Foreskin fibroblast (primary cell): ENCODE measurements at places on chromosomes 7 and 10.

DNA sequence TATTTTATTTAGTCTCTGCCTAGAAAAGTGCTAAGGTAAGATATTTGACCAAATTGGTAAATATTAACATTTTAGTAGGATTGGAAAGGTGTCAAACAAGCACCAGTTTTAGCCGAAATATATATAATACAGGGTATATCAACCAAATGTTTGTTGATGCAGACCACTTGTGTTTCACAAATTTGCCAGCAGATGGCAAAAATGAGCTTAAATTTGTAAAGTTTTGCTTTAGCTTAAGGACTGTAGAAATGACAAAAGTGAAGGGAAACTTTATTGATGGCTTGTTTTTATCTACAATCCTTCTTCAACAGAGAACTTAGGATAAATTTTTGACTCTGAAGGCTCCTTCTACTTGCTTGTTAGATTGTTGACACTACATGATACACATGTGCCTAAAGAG lies 4.8 kb upstream of the POLR1F start:
- DNase-seq = peak; percentile 67

DNA sequence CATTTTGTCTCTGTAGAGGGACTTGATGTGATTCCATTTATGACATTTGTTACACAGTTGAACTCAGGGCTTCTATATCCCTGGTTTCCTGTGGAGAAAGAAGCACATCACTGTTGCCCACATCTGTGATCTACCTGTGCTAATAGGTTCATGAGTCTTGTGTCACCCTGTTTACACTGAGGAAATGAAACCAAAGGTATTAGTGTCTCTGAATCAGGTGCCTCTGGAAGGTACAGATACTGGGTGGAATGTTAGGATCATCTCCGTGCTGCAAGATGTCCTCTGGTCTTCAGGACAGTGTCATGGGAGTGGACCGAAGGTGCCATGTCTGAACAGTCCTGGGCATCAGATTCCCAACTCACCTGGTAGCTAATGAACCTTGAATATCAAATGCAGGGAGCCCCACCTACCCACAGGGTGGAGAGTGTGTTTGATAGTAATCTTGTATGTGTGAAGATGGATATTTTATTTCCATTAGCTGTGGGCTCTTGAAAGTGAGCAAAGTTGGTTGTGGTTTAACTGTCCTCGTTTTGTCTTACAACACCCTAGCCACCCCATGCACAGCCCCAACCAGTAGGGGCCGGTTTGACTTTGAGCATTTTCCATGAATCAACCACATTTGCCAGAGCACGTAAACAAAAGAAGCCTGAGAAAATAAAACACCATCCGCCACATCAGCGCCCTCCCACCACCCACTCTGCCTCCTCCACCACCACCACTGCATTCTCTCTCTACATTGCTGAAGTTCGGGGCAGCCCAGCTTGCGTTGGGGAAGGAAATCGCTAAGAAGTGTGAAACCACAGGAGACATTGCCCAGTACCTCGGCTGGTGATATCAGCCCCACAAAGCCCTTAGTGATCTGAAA lies 40.7 kb downstream of the TARP start:
- DNase-seq = no peak

DNA sequence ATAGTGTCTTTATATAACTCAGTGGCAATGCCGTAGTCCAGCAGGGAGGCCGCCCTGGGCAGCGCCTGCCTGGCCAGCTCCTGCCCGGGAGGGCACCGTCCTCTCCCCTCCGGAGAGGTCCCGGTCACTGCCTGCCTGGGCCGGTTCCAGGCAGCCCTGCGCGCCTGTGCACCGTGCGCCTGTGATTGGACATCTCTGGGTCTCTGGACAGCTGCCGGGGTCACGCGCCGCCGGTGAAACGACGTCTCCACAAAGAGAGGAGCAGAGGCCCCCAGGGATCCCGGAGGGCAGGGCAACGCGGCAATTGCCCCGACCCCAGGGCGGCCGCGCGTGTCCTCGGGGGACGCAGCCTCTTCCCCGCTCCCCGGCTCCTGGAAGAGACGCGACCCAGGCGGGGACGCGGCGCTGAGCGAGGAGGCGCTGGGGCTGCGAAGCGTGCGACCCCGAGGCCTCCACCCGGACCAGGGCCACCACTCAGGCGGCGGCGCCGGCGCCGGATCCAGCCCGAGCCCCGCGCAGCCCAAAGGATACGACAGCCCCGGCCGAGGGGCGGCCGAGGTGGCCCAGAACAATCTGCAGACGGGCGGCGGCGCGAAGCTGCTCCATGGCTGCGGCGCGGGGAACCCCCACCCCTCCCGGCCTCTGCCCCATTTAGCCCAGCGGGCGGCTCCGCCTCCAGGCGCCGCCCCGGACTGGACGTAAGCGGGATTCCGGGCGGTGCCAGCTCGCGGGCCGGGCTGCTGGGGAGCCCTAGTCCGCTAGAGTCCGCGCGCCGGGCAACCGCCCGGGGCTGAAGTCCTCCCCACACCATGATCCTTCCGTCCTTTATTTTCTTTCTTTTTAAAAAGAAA lies at the start of gene PHYH:
TSS of gene PHYH (minus strand) at position 628 of the 851 bp plus-strand sequence. CDS start at position 606, 22 bp downstream.
- peak; percentile 87 for DNase-seq

GRCh38 chr10:2214805-2215204 lies 477.5 kb upstream of the ADARB2 start:
- no peak for DNase-seq

GRCh38 chr7:109552017-109552416 lies 982.3 kb downstream of the DNAJB9 start:
- DNase-seq = no peak

DNA sequence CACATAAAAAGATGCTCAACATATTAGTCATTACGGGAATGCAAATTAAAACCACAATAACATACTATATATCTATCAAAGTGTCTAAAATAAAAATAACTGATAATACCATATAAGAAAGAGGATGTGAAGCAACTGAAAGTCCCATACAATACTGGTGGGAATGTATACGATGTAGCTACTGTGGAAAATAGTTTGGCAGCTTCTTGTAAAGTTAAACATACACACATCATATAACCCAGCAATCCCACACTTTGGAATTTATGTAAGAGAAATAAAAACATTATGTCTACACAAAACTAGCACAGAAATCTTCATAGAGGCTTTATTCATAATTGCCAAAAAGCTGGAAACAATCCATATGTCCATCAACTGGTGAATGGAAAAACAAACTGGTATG lies 10.5 kb upstream of the COMMD3 start:
- no peak for DNase-seq

GRCh38 chr7:156751319-156751718 lies 110.7 kb downstream of the RNF32 start:
- peak; percentile 45 for DNase-seq

DNA sequence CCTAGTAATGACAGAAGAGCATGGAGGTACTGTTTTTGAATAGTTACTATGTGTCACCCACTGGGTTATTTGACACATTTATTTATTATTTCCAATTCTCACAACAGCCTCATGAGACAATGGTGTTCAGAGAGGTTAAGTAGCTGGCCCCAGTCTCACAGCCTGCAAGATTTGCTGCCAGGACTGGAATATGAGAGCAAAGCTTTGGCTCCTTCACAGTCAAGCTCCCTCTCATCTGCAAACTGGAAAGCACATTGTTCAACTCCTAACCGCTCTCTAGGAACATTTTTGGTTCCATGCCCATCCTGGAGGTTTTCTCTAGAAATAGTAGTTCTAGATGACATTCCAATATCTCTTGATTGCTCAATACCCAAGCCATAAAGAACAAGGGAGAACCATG lies 75.5 kb upstream of the CXCL12 start:
- DNase-seq = no peak

GRCh38 chr7:25515633-25516275 lies 287.5 kb upstream of the NPVF start:
- DNase-seq = no peak

- DNase-seq = no peak
Observed at GRCh38 chr7:126698446-126698845, 554.3 kb downstream of the GRM8 start.

DNA sequence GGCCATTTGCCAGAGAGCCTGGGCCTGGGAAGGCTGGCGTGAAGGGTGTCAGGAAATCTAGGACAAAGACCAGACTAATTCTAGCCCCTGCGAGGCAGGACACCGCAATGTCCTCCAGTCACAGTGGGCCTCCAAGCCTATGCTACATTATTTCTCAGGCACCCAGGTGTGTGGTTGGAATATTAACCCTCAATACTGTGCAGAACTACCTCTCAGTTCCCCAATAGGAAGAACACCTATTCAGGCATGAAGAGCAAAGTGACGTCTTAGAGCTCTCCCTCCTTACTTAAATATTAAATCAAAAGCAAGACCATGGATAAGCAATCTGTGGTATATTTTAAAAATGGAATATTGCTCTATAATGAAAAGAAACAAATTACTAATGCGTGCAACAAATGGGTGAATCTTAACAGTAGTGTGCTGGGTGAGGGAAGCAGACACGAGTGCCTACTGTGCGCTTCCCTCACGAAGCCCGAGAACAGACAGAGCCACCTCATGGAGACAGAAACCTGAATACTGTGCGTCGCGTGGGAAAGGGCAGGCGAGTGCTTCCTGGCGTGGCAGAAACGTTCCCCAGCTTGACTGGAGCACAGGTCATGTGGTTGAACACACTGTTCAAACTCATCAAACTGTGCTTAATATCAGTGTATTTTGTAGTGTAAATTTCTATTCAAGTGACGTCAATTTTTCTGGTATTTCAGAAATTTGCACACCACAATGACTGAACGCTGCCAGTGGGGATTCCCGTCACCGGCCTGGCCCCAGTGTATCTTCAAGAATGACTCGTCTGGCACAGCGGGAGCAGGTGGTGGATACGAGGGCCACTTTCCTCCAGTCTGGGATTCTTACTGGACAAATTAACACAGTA lies 15.5 kb upstream of the PTPRN2 start:
- DNase-seq = no peak

GRCh38 chr10:79502561-79503309 lies 9.6 kb upstream of the EIF5AL1 start:
- DNase-seq = no peak

- no peak for DNase-seq
Observed at GRCh38 chr10:96013956-96014355, 29.4 kb upstream of the CCNJ start.

DNA sequence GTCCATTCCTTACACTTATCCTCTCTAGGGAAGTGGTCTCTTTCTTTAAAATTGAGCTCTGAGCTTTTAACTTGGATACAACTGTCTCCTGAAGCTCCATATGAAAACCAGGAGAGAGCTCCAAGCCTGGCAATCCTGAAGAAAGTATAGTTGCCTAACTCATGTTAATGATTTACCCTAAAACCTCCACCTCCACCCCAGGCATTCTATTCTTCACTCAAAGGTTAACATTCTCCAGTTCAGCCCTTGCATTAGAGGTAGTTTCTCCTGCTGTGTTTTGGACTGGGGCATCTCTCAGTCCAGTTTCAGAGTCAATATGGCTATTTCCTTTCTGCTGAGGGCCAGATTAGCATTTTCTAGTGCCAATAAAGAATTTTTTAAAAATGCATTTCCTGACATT lies 195.5 kb downstream of the SLC25A13 start:
- no peak for DNase-seq

- DNase-seq = peak; percentile 39
Observed at GRCh38 chr10:34121781-34122622, 693.1 kb downstream of the PARD3 start.

DNA sequence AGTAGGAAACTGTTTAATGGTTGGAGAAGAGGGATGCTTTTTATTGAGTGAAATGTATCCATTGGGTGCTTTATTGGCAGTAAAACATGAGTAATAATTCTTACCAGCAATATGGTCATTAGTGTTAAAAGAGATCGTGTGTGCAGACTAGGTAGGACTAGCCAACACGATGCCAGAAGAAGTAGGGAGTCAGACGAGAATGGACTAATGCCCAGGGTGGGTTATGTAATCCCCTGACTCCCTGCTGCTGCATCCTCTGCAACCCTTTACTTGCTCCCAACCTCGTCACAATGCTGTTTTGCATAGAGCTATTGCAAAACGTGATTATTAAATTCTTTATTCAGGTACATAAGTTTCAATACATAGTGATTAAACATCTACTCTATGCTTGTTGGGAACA lies 1213.7 kb downstream of the GATA3 start:
- DNase-seq = no peak

DNA sequence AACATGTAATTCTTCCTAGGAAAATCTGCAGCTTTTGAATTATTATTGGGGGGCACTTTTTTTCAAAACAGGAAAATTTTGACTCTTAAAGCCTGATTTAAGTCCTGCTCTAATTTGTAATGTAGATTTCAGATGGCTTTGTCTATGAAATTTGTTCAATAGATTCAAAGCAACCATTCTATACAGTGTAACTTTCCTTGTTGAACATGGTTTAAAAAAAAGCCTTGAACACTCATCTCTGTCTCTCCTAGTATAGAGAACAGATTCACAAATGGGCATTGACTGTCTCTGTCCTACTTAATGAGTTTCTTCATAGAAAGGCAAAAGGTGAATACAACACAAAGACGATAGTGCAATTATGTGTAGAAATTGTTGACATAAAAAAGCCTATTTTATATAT lies 269.4 kb upstream of the ETV1 start:
- DNase-seq = no peak

DNA sequence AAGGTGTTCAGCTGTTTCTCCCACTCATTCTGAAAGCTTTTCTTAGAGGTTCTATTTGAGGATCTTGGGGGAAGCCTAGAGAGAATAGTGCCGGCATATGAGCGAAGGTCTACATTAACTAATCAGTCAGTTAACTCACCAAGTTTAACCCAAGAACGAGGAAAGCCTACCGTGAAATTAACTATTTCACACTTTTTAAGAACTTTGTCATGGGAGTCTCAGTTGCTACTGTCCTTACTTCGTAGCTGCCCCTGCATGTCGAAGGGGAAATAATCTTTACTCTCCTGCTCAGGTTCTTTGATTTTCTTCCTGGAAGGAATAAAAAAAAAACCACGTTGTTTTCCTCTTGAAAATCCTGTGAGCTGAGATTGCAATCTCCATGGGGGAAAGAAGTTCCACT lies 115.1 kb downstream of the FRMD4A start:
- DNase-seq = no peak

DNA sequence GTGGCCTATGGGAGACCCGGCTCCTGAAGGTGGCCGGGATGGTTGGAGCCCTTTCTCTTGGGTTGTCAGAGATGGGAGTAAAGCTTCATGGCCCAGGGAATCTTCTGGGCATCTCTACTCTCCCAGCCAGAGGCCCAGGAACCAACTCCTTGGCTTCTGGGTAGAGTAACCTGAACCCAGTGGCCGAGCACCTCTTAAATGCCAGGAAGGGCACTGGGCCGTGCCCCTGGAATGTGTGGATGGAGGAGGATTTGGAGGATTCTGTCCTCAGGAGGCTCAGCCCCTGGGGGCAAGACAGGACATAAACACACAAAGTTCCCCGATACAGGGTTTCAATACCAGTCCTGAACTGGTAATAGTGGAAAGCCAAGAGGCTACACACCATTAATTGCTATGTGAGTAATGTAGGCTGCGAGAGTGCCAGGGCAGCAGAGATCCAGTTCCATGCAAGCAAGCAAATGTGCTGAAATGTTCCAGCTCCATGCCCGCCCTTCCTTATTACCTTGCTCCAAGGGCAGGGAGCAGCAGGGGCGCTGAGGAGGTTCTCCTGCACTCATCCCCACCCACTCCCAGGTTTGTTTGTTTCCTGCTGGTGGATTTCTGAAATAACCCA lies 1.2 kb downstream of the PALD1 start:
- no peak for DNase-seq

- DNase-seq = peak; percentile 26
Observed at GRCh38 chr10:129950676-129951075, 13.4 kb downstream of the EBF3 start.
